ENCODE measurements at places on chromosomes 6 and 20.

GRCh38 chr6:42509765-42510164 lies 54.1 kb upstream of the UBR2 start:
- no peak for DNase-seq

GRCh38 chr20:6311841-6312655 lies 189.2 kb upstream of the FERMT1 start:
- DNase-seq = no peak

GRCh38 chr6:78831492-78831891 lies 35.9 kb upstream of the IRAK1BP1 start:
- no peak for DNase-seq

DNA sequence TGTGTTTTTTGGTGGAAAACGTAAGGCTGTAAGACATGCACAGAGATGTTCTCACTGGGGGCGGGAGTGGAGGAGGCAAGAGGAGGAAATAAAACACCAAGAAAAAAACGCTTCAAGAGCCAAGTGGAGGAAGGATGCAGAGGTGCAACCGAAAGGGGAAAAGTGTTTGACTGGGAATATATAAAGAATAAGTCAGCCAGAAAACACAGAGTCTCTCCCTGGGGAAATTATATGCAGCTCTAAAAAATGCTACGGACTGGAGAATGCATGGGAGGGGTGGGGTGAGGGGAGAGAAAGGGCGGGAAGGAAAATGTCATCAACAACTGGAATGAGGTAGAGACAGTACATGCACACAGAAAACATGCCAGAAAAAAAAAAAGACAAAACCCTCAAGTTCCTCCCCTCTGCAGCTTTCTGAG lies 133.5 kb downstream of the SCML4 start:
- no peak for DNase-seq

- DNase-seq = no peak
These were observed 387.9 kb downstream of the ADGRB3 start for GRCh38 chr6:69022993-69023392.

DNA sequence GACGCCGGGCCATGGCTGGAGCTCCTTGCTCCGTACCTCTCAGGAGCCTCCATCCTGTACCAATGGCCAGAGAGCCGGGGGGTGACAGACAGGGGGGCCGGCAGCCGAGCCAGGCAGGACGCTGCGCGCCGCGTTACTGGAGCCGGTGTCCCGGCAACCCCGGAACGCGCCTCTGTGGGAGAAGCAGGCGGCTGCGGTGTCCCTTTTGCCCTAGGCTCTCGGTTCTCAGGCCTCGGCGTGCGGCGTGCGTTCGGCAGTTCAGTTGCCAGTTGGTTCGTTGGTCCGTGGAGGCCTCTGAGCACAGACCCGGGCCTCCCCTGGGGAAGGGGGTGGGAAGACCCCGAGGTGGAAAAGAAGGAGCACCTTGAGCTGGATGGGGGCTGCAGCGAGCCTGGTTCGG lies at the start of gene SPATS1:
Gene SPATS1, plus strand, starts transcription at position 162 of the 400 bp plus-strand sequence. CDS start 446 bp downstream, outside the sequence.
- no peak for DNase-seq

GRCh38 chr6:41768545-41769308 lies 11.0 kb downstream of the FRS3 start:
- no peak for DNase-seq

GRCh38 chr6:17001188-17001587 lies 100.7 kb upstream of the STMND1 start:
- no peak for DNase-seq

DNA sequence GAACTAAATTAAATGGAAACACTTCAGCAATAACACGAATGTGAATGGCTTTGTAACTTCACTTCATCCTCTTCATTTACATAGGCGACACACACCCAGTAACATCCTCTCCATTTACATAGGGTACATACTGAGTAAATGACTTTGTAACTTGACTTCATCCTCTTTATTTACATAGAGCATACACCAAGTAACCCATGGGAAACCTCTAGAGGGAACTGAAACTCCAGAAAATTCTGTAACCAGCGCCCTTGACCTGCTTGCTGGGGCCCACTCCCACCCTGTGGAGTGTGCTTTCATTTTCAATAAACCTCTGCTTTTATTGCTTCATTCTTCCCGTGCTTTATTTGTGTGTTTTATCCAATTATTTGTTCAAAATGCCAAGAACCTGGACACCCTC lies 81.6 kb upstream of the OPRM1 start:
- no peak for DNase-seq

DNA sequence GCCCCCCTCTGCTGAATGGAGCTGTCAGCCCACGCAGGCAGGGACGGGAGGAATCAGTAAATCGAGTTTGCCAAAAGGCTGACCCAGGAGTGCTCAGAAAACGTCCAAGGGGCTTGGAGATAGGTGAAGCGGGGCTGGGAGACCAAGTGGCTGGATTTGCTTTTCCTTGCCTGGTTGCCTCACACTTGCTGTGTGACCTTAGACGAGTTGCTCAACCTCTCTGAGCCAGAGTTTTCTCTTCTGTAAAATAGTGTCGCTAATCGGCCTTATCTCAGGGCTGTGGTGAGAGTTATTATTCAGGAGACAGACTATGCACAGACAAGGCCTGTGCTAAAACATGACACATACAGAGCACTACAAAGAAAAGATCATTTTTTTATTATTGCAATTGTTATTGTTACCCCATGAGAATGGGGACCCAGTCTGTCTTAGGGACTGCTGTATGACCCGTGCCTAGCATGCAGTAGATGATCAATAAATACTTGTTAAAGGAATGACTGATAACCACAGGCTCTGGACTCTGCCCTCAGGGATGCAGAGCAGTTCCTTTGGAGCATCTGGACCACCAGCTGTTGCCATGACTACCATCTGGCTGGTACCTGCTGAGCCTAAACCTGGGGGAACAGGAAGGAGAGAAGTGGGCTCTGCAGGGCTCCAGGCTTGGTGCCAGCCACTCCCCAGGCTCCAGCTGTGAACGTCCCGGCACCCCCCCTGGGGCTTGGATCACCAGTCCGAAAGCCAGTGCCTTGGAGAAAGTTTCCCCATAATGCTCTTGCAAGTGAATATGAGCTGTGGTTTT lies 901 bp downstream of the KCNK15 start:
- DNase-seq = no peak

DNA sequence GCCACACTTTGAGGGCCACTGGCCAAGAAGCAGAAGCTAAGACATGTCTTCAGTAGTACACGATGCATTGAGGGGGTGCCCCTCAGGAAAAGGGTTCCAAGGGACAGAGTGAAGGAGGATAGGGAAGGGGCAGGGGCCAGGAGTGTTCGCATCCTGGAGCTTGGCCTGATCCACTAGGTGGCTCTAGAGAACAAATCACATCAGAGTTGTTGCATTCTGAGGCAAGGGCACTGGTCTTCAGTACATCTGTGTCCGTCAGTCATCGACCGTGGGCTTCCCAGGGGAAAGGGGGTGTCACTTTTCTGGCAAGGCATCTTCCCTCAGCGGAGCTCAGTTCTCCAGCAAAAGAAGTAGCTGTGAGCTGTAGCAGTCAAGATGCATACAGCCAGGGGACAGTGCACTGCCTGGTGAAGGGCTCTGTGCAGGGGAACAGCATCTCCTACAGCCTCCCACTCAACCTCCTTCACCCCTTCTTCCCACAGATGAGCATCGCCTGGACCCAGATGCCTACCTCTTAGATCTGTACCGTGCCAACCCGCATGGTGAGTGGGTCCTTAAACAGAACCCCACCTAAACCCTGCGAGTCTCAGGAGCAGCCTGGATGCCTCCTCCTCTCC lies 47.8 kb downstream of the ARHGAP40 start:
- no peak for DNase-seq

GRCh38 chr20:63697868-63698545 lies 1.6 kb downstream of the TNFRSF6B start:
- no peak for DNase-seq

DNA sequence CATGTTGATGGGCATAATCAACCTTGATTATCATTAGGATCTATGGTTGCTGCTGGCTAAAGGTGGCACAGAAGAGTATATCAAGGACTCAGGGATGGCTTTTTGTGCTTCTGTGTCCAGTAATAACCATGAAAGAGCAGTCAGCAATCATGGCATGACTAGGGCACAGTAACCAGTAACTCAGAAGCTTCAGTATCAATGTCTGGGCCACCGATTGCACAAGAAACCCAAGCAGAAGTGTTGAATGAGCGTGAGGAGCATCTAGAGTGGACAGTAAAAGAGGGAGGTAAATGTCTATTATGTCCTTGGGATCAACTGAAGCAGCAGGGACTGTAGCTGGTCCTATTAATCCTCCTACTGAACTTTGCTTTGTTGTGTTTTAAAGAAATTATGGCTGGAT lies 81.5 kb upstream of the F13A1 start:
- no peak for DNase-seq

DNA sequence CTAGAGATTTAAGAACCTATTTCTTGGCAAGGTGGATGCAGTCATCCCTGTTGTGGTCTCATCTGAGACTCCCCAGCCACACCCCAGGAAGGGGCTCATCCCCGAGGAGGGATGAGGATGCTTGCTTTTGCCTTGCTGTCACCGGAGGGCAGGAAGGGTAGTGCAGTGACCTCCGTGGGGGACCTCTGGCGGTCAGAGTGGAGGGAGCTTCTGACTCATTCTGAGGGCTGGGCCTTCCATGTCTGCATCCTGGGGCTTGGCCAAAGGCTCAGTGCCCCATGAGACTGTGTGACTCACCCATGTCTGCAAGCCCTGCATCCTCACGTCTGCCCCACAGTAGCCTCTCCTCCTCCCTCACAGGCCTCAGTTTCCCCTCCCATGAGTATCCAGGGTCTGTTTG lies 38.7 kb downstream of the UQCC2 start:
- DNase-seq = no peak

- DNase-seq = no peak
These were observed 10.7 kb downstream of the ZBTB24 start for GRCh38 chr6:109472132-109472995.

- DNase-seq = no peak
These were observed 4.0 kb upstream of the CST1 start for GRCh38 chr20:23754731-23755130.

DNA sequence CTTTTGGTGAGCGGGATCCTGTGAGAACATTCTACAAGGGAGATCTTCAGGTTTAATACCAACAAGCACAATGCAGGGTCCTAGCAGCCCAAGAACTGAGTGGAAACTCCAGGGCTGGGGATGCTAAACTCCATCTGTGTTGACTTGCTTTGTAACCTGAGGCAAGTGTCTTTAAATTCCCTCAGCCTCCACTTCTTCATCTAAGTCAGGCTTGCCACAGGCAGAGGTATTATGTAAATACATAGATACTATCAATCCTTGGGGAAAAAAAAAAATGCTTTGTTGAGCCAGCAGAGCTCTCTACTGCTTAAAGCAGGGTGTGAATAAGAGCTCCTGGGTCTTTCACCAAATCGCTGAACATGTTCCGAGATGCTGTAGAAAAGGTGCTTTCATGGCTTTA lies 114.2 kb upstream of the PHACTR1 start:
- no peak for DNase-seq

GRCh38 chr20:9068233-9068801 lies 570 bp upstream of the PLCB4 start:
- DNase-seq = no peak

GRCh38 chr20:54477191-54477955 lies 2.0 kb downstream of the DOK5 start:
- no peak for DNase-seq

- no peak for DNase-seq
These were observed 767 bp upstream of the PAX1 start for GRCh38 chr20:21704408-21705385.

GRCh38 chr6:37441651-37442050 lies 8.6 kb downstream of the CMTR1 start:
- DNase-seq = no peak

GRCh38 chr6:14549304-14549770 lies 431.8 kb downstream of the CD83 start:
- DNase-seq = no peak

GRCh38 chr6:11155589-11155988 lies 44.1 kb upstream of the ERVFRD-1 start:
- DNase-seq = no peak

DNA sequence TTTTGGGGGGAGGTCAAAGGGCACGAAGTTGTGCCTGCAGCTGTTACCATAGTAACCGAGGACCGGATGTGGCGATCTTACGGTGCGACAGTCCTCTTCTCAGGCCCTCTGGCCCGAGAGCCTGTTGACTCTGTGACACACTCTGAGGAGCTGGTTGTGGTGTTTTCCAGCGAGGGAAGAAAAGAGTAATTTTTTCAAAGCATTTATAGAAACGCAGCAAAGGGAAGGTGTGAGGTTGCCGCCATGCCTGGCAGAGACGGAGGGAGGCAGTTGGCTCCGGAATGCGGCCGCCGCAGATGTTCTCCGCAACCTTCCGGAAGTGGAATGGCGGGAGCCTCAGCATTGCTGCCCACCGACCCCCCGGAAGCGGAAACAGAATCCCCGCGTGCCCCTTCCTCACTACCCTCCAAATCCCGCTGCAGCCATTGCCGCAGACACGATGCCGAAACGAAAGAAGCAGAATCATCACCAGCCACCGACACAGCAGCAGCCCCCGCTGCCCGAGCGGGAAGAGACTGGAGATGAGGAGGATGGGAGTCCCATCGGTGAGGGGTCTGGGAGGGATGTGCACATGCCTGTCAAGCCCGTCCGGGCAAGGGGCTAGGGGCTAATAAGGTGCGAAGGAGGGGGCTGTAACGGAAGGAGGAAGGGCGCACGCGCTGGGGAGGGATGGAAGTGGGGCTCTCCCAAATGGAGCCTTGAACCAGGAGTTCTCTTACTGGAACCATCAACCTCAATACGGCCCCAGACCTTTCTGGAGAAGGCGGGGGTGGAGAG lies at the start of gene PRR3:
Gene PRR3, plus strand, starts transcription at position 390 of the 777 bp plus-strand sequence. Its CDS starts 50 bp downstream, at position 440.
- DNase-seq = no peak

DNA sequence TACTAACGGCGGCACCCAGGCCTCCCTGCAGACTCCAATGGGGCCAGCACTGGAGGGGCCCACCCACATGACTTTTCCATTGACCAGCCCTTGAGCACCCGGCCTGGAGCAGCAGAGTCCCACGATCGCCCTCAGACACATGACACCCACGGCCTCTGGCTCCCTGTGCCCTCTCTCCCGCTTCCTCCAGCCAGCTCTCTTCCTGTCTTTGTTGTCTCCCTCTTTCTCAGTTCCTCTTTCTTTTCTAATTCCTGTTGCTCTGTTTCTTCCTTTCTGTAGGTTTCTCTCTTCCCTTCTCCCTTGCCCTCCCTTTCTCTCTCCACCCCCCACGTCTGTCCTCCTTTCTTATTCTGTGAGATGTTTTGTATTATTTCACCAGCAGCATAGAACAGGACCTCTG lies 26.1 kb upstream of the FANCE start:
- DNase-seq = no peak

Measured in cortex of kidney (tissue), 1 donor.